ENCODE measurements at places on chromosomes 7 and 10.

- no peak for DNase-seq
Observed at GRCh38 chr7:29946428-29947186, 43.0 kb downstream of the SCRN1 start.

DNA sequence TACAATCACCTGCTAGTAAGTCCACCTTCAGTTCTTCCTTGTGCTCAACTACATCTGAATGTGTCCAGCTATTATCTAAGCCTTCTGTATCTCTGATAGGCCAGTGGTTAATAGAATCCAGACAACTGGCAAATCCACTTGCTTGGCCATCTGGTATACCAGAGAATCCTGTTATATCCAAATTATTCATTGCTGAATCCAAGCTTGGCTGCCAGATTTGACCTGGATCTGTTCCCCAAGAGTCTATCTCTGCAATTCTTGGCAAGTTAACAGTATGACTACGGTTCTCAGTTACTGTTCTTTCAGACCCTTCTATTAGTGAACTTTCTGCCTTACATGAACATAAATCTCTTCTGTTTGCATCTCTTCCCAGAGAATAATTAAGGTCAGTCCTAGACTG lies 154.6 kb upstream of the TARP start:
- DNase-seq = no peak

- no peak for DNase-seq
Observed at GRCh38 chr10:110110338-110110737, 97.1 kb upstream of the MXI1 start.

DNA sequence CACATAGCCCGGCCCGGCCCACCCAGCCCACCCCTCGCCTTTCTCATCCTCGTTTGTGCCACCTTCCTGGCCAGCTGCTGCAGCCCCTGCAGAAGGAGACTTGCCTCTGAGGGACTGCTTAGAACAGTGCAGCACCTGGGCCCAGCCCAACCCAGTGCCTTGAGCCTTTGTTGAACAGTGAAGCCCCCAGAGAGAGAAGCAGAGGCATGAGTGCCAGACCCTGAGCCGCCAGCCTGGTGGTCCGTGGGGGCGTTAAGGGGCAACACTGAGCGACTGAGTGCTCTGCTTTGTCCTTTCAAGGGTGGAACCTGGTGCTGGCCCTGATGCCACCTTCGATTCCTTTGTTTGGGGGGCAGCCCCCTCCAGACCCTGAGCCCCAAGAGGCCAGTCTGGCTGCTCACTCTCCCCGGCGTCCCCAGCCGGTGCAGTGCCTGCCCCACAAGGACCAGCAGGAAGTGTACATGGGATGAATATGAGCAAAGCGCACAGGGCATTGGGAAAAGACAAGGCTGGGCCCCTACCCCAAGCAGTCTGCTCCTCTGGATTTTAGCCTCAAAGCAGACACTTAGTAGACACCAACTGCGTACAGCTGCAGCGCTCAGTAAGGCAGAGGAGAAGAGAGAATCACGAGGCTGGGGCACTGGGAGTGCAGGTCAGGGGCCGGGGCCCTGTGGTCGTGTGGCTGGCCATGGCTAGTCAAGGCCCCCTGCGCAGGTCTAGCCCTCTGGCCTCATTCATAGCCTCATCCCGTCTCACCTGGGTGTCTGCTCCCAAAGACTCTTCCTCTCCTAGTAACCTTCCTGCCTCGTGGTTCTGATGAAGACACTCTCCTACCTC lies 95.9 kb downstream of the RGS10 start:
- no peak for DNase-seq

- DNase-seq = no peak
Observed at GRCh38 chr7:130290745-130291144, 2.2 kb upstream of the CPA4 start.

GRCh38 chr7:5300366-5300765 lies 17.6 kb downstream of the SLC29A4 start:
- DNase-seq = no peak

DNA sequence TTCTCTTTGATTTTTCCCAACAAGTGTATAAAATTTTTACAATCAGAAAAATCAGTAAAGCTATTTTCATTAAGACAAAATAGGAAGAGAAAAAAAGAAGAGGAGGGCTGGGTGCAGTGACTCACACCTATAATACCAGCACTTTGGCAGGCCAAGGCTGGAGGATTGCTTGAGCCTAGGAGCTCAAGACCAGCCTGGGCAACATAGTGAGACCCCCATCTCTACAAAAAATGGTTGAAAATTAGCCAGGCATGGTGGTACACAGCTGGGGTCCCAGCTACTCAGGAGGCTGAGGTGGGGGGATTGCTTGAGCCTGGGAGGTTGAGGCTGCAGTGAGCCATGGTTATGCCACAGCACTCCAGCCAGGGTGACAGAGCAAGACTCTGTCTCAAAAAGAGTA lies 172.3 kb downstream of the AKR1D1 start:
- DNase-seq = no peak

DNA sequence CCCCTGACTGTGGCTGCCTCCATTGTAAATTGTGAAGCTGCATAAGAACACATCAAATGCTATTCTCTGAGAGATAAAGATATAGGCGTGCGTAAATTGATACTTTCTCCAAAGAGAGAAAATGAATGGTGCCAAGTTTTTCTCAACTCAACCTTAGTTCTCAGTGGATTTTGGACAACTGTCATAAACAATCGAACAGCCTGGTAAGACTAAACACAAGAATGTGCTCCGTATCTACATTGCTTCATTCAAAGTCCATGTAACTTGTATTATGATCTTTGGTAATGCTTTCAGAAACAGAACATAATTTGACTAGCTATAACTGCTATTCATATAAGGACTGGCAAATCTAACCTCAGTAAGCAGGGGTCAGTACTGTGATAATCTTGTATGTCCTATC lies 429.1 kb downstream of the SEMA3D start:
- no peak for DNase-seq

DNA sequence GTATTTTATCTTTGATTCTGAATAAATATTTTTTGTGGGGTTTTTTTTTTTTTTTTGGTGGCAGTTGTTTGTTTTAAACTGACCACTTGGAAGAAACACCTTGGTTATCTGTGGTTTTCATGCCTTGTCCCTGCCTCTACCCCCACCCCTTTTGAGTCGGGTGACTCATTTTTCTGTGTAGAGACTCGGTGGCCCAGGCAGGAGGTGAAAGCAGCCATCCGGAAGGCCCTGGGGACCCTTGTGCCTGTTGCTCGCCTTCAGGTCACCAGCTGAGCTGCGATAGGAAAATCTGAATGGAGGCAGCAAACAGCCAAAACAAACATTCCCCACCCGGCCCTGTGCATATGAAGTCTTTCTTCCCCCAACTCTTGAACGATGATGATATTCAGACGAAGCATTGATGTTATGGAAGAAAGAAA lies 22.8 kb downstream of the CYP17A1 start:
- no peak for DNase-seq

GRCh38 chr7:20172736-20173334 lies 44.3 kb downstream of the MACC1 start:
- no peak for DNase-seq

DNA sequence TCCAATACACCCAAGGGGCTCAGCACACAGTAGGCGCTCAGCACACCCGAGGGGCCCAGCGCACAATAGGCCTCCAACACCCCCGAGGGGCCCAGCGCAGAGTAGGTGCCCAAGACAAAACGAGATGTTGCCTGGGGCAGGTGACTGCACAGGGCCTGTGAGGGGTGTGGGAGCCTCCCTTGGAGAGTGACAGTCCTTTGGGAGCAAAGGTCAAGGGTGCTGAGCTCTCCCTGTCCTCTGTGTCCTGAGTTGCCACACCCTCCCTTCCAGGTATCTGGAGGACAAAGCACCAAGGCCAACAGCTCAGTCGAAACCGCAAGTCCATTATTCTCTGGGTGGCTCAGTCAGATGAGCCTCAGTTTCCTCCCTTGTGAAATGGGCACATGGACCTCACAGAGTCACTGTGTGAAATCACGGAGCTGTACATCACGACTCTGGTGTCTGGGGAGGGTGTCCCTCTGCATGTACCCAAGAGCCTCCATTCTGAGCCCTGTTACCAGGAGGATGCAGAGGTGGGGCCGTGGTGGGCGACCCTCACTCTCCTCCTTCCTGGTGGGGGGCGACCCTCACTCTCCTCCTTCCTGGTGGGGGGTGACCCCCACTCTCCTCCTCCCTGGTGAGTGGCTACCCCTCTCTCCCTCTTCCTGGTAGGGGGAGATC lies 81.3 kb downstream of the FOXL3 start:
- DNase-seq = no peak

DNA sequence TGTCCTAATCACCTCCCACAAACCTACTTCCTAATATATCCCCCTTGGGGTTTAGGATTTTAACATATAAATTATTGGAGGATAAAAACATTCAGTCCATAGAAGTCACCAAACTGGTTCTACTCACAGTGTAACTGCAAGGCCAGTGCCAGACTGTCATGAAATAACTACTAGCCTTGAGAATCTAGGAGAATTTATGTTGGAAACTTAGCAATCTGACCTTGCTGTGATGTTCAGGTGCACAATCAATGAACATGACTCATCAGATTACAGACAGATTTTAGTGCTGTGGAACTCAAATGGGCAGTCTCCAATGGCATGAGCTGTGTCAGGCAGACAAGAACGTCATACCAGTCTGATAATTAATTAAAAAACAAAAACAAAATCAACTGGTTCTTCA lies 571.4 kb upstream of the IGFBP3 start:
- no peak for DNase-seq

DNA sequence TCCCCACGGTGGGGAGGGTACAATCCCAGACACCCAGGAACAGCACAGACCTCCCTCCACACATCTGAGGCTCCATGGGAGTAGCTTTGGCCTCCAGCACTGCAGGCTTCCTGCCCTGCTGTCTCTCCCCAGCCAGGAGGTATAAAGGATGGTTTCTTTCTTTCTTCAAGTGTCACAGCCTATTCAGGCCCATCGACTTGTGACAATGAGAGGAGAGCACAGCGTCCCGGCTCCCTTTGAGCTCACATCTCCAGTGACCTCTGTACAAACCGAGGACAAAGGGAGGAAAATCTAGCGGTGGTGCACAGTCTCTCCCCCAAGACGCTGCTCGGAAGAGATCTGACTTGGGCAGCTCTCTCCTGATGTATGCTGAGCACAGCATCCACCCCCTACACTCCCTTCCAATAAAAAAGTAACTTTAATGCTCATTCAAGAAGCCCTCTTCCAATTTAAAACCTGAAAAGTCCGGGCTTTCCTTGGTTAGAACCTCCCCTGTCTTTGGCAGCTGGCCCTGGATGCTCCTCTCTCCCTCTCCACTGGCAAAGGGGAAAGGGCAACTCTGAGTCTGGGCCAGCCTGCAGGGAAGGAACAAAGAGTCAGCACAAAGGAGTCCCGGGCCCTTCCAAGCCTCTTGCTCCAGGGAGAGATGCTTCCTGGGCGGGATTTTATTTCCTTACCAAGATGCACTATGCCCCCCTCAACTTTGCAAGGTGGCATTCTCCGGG lies 18.0 kb downstream of the CHST15 start:
- no peak for DNase-seq

GRCh38 chr7:25009257-25009656 lies 29.3 kb upstream of the OSBPL3 start:
- DNase-seq = no peak

- no peak for DNase-seq
Observed at GRCh38 chr10:46096909-46097575, 51.0 kb upstream of the MSMB start.

DNA sequence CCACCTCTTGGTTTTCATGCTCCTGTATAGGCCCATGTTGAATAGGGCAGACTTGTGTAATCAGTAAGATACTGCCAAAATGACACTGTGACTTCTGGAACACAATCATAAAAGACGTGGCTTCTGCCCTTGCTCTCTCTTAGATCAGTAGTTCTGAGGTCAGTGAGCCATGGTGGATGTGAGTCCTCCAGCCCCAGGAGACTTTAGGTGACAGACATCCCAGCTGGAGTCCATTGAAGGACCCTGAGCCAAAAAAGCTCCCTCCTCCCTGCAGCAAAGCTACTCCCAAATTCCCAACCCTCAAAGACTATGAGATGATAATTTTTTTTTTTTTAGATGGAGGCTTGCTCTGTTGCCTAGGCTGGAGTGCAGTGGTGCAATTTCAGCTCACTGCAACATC lies 3.2 kb upstream of the RADIL start:
- no peak for DNase-seq

- DNase-seq = no peak
Observed at GRCh38 chr7:136030867-136031318, 53.7 kb upstream of the MTPN start.

GRCh38 chr10:110610308-110610774 lies 33.8 kb upstream of the RBM20 start:
- no peak for DNase-seq

GRCh38 chr7:47556511-47557180 lies 25.3 kb downstream of the TNS3 start:
- DNase-seq = no peak

- DNase-seq = no peak
Observed at GRCh38 chr10:24277771-24278170, 68.8 kb downstream of the KIAA1217 start.

DNA sequence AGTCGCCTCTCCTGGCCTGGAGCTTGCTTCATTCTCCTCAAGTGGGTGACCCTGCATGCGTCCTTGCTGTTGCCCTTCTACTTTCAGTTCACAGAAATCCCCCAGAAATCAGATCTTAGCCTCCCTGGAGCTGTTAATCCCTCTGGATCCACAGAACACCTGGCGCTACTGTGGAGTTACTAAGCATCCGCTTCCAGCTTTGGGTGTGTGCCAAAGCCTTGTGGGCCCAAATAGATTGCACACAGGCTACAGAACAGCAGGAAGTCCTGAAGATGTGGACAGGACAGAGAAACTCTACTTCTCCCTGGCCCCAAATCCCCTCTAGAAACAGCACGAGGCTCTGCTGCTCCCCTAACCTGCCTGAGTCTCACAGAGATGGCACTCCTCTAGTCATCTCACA lies 36.6 kb upstream of the PDLIM1 start:
- no peak for DNase-seq

DNA sequence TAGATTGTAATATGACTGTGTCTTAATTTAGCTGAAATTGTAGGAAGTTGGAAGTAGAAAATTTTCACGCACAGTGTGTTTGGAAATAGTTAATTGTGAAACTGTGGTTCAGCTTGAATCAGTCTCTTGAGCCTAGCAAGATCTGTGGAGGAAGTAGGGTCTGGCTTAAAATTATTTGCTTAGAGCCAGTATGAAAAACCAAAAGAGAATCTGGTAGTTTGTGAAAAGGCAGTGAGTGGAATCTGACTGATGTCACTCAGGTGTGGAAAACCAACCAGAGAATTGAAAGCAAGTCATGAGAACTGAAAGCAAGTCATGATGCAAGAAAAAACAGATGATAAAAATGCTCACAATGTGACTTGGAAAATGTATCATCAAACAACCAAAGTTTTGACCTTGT lies 11.5 kb downstream of the LIPJ start:
- no peak for DNase-seq

- DNase-seq = no peak
Observed at GRCh38 chr7:134601459-134601858, 45.2 kb upstream of the BPGM start.

Measured in stimulated activated CD4-positive, alpha-beta T cell treated with anti-CD3 and anti-CD28 coated beads, Interleukin-12 subunit alpha, Interleukin-12 subunit beta, amount 100 ng/mL, for 48 hours (primary cell).